ENCODE measurements at places on chromosomes 5 and 9.

- DNase-seq, result no peak
Observed at GRCh38 chr9:95029288-95029687, 288.2 kb downstream of the FANCC start.

- DNase-seq, result no peak
Observed at GRCh38 chr9:101162231-101162630, 133.7 kb downstream of the PLPPR1 start.

GRCh38 chr9:34501889-34502425 lies 20.8 kb downstream of the ENHO start:
- no peak for DNase-seq

DNA sequence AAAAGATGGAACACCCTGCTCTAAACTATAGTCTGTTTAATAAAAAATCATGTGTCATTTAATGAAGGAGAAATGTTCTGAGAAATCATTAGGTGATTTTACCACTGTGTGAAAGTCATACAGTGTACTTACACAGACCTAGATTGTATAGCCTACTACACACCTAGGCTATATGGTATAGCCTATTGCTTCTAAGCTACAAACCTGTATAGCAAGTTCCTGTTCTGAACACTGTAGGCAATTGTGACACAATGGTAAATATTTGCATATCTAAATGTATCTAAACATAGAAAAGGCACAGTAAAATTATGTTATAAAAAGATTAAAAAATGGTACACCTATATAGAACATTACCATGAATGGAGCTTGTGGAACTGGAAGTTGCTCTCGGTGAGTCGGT lies 40.6 kb downstream of the EFNA5 start:
- no peak for DNase-seq

DNA sequence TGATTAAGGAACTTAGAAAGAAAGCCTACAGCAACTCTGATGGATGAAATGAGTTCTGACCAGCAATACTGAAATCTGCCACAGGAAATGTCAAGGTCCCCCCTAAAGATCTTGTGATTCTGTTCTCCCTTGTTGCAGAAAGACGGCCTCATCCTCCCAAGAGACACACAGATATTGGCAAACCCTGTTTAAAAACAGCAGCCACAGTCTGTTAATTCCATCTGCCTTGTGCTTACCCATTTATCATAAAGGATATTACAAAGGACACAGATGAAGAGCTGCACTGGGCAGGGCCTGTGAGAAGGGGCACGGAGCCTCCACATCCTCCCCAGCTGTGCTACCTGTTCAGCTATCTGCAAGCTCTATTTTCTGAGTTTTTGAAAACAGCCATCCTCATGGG lies 15.2 kb downstream of the RAPGEF1 start:
- DNase-seq, result no peak

GRCh38 chr9:87954230-87954629 lies 20.1 kb downstream of the CDK20 start:
- no peak for DNase-seq

- DNase-seq, result no peak
Observed at GRCh38 chr5:531101-531748, 7.0 kb upstream of the SLC9A3 start.

DNA sequence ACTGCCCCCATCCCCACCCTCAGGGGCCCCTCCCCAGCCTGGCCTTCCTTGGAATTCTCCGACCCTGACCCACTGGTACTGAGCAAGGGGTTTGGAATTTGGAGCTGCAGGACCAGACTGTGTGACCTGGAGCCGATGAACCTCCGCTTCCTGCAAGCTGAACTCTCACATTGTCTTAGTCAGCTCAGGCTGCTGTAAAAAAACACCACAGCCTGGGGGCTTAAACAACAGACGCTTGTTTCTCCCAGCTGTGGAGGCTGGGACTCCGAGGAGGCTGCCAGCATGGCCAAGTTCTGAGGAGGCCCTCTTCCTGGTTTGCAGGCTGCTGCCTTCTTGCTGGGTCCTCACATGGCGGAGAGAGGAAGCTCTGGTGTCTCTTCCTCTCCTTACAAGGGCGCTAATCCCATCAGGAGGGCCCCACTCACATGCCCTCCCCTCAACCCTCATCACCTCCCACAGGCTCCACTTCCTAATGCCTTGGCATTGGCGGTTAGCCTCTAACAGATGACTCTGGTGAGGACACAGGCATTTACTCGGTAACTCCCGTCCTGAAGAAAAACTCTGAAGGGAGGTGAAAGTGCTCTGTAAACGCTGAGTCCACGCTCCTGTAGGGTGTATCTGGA lies 42.4 kb downstream of the C5orf15 start:
- DNase-seq, result no peak

All from stimulated activated CD8-positive, alpha-beta memory T cell treated with anti-CD3 and anti-CD28 coated beads, Interleukin-12 subunit alpha, Interleukin-12 subunit beta, amount 100 ng/mL, for 4 hours (primary cell).